Activated CD8-positive, alpha-beta memory T cell treated with anti-CD3 and anti-CD28 coated beads for 48 hours (primary cell): ENCODE measurements at places on chromosomes 3 and 15.

- DNase-seq = no peak
Observed at GRCh38 chr15:69460481-69460880, 7.9 kb downstream of the RPLP1 start.

GRCh38 chr3:105997800-105998526 lies 129.2 kb upstream of the CBLB start:
- no peak for DNase-seq

- no peak for DNase-seq
Observed at GRCh38 chr15:45486317-45486716, 36.2 kb downstream of the SLC30A4 start.

- DNase-seq = no peak
Observed at GRCh38 chr3:58800940-58801339, 134.4 kb upstream of the FAM3D start.

DNA sequence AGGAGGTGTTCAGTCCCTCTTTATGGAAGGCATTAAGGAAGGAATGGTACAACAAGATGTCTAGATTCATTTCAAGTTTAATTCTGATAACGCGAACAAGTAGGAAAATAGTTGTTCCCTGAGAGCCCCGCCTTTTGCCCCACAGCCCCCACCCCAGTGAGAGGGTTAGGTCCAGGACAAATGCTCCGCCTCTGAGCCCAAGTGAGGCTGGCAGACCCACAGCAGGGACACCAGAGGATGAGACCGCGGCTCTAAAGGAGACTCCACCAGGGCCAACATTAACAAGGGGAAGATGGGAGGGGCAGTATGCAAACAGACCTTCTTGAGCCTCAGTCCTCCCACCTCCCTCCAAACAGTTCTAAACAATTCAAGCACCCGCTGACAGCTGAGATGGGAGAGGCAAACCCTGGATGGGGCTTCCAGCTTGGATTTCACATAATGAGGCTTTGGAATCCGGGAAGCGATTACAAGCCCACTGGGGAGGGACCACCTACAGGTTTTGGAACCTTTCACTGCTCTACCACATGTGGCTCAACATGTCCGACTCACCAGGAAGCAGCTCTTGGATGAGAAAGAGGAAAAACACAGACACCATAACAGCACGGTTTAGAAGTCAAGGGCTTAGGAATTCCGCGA lies 42.9 kb upstream of the IREB2 start:
- DNase-seq = no peak

DNA sequence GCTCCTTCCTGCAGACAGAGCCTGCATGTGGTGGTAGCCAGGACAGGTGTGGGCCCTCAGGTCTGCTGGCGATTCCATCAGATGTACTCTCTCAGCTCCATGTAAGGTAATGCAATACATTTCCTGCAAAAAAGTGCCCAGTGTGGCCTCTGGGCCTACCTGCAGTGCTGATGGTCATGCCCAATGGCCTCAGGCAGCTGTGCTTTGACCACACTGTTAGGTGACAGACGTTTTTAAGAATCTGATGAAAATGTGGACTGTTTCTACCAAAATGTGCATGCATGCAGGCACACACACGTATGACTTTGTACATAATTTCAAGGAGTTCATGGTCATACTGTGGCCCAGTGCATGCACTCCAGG lies 152.9 kb downstream of the RAB11A start:
- DNase-seq = no peak
